ENCODE measurements at places on chromosomes 16 and 17.

DNA sequence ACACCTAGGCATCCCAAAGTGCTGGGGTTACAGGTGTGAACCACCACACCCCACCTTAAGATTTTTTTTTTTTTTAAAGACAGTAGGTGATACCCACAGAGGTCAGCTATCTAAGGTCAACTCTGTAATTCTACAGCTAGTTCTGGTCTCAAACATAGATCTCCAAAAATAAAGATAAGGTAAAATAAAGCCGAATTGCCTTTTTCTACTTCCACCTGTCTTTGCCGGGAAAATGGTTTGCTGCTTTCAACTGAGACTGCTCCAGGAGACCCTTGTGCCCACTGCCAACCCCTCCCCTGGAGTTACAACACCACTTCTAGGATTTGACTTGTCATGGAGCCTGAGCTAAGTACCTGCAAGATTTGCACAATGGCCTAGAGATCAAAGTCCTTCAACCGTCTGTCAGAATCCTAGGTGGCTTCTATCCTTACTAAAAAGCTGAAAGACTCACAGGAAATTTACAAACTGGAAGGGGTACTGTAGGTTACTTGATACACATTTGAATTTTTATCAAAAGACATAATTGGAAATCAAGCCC, 4.7 kb upstream of the CNOT1 start:
- no peak for DNase-seq

DNA sequence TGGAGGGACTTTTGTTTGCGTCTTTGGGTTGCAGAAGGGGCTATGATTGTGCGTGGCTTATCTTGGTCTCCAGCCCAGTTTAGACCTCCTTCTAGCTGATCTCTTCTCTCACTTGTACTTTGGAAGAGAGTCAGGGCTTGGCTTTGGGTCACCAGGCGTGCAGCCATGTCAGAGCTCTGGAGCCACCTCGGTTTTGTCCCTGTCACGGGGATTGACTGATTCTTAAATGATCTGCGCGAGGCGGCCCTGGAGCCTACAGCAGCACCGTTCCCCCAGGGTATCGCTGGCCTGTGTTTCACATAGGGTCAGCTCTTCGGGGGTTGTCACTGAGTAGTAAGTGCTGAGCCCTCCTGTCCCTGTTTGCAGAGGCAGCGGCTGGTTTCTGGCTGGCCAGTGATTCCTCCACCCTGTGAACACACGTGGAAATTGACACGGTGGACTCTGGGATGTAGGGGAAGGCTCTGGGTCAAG, 209.8 kb upstream of the CHMP6 start:
- DNase-seq, result no peak

GRCh38 chr17:13002761-13003453, 14.9 kb downstream of the ELAC2 start:
- DNase-seq, result peak; percentile 17

DNA sequence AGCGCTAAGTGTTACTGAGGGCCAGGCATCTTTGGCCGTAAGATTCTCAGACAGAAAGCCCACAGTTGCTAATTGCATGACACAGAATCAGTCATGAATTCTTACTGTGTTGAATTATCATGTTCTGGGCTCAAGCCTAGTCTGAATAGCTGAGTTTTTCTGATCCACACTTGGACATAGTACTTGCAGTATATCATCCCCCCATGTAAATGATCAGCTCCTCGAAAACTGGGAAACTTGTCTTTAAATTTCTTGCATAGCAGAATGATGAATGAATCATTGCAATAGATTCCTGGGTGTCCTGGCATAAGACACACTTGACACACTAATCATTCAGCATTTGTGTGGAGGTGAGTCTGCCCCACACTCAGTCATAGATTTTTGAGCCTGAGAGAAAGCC, 2.2 kb downstream of the MLYCD start:
- no peak for DNase-seq

- no peak for DNase-seq
These were observed 9.0 kb upstream of the C16orf95 start for GRCh38 chr16:87326151-87326571.

GRCh38 chr16:11121083-11121608, 134.9 kb downstream of the SOCS1 start:
- no peak for DNase-seq

DNA sequence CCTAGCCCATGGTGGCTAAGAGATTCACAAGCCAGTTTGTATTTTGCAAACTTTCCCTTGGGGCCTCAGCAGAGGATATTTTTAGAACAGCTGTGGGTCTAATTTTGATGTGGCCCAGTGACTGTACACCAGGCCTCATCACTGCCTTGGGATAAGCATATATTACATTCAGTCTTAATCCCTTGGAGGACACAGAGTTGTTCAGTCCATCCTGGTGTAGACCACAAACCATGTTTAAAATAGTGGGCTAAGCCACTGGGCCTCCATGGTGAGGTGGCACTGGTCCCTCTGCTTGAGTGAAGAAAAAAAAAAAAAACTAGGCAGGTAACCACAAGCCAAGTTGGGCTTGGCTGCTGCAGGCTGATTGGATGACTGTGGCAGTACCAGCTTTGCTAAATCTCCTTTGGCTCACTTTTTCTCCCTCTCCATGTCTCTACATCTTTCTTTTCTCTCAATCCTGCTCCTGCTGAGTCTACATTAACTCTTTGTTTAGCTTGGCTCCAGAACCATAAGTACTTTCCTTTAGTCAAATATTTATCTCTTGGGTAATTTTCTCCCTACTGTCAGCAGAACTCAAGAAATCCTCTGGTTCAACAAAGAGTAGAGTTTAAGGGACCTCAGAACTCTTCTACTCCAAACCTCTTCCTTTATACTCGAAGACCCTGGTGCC, 120.0 kb upstream of the TBX2 start:
- DNase-seq, result no peak

DNA sequence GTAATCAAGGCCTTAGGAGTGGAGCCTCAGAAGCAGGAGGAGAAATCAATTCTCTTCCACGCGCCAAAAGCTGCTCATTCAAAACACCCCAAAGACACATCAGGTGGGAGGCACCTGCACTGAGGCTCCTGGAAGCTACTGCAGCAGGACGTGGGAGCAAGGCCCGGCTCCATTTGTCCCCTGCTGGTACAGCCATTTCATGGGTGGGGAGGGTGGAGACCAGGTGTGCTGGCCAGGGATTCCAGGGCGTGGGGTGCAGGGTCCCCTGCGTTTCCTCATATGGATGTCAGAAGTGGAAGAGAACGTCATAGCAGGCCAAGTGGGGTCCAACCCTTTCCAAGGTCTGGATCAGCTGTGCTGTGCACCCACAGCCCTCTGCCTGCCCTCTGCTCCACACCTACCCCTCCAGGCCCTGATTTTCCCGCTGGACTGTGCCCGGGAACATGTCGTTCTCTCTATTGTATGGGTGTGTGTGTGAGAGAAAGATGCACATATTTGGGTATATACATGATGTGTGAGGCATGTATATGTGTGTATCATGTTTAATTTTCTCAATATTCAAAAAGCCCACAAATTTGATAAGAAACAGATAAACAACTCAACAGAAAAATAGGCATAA, 39.2 kb upstream of the CBX4 start:
- no peak for DNase-seq

DNA sequence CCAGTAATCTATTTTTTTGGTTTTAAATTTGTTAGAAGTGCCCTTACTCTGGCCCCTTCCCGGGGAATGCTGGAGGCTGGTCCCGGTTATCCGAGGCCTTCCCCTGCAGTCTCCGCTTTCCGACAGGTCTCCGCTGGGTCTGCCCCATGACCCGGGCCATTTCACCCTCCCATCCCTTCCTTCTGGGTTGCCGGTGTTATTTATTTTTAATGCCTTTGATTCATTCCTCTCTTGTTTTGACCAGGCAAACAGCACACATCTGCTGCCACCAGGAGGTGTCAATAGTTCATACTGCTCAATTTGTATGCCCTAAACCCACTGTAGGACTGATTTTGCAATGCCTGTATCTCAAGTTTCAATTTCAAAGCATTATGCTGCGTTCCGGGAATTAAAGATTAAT, 113.2 kb upstream of the IRX5 start:
- no peak for DNase-seq

DNA sequence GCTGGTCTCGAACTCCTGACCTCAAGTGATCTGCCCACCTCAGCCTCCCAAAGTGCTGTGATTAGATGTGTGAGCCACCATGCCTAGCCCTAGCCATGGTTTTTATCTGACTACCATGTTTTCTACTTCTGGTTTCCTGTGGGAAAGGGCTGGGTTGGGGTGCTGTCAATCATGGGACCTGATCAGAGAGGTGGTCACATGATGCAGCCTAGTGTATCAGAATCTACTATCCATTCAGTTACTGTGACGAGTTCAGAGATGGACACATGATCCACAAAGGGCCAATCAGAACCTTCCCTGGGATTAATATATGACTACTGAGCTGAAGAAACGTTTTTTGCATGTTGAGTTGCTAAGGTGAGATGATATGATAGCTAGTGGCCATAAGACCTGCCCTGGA, 59.1 kb downstream of the ABCC6 start:
- DNase-seq, result no peak

DNA sequence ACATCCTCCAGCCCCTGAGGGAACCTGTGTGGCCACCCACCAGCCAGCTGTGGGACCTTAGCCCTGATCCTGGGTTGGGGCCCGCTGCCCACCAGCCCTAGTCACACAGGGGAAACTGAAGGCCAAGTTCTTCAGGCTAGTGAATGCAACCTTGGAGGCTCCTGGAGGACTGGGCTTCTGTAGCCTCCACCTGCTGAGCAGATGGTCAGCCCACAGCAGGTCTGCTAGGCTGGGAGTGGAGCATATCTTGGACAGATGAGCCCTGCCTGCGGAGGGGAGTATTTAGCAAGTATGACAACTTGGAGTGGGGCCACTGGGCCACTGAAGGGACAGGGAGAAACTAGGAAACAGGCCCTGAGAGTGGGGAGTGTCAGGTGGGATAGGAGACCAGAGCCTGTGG, 4.1 kb downstream of the DPEP3 start:
- DNase-seq, result no peak

- DNase-seq, result no peak
These were observed 267.1 kb downstream of the PHKB start for GRCh38 chr16:47728205-47728604.

DNA sequence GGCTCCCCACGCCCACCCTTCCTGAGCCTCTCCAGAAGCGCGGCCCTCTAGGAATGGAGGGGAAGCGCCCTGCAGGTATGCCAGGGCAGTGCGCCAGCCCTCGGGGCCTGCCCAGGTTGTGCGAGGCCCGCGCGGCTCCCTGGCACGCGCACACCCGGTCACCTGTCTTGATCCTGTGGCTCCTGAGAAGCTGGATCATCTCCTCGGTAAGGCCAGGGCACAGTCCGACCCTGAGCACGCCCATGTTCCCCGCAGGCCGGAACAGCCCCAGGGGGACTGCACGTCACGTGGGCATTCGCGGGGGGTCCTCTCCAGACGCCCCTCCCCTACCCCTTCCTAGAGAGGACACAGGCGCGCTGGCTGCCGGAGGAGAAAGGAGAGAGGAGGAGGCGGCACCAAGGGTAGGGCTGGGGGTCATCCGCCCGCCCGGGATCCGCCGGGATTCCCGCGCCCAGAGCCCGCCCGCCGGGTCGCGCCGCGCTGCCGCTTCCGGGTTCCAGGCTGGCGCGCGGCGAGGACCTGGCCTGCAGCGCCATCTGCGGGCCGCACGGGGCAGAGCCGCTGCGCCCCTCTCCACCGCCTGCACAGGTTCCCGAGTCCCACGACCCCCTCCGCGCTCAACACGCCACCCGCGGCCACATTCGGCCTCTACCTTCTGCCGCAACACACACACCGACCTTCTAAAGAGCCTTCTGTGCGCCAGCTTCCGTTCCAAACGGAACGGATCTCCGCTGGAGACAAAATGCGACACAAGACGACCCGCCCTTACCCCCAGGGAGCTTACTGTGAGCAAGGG, at the start of gene RAD51D:
TSS of gene RAD51D (minus strand) at position 491 of the 796 bp plus-strand sequence. CDS start at position 244, 247 bp downstream.
- peak; percentile 76 for DNase-seq

DNA sequence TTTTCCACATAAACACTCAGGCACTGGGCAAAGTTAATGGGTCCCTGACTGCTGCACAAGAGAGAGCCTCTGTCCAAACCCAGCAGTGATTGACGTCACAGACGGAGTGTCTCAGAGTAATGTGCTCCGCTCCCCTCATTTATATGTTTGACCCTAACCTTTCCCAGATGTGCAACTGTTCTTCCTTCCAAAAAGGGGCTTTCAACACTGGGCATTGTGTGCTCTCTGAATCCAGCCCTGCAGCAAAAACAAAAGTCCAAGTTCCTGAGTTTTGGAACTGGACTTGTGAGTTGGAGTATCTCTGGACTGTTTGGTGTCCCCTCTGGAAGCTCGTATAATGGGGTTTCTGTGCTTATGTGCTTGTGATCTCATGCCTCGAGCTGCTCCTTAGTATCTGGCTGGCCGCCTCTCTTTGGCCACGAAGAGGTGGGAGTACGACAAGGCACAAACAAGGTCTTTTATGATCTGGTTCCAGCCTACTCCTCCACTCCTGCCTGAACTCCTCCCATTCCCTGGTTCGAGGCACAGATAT, 76.4 kb upstream of the SMIM36 start:
- DNase-seq, result no peak

GRCh38 chr17:18105027-18105426, 3.5 kb upstream of the MYO15A start:
- DNase-seq, result no peak

GRCh38 chr16:58970775-58971174, 236.7 kb upstream of the GOT2 start:
- no peak for DNase-seq

GRCh38 chr17:1486802-1487695, 5.4 kb downstream of the MYO1C start:
- DNase-seq, result peak; percentile 76

- DNase-seq, result no peak
These were observed 4.9 kb downstream of the IRX6 start for GRCh38 chr16:55328611-55329569.

GRCh38 chr17:73266796-73267195, 5.1 kb upstream of the CPSF4L start:
- DNase-seq, result no peak

- DNase-seq, result no peak
These were observed 313.2 kb upstream of the KCNJ16 start for GRCh38 chr17:69761767-69762321.

Data from central memory CD4-positive, alpha-beta T cell (primary cell).